Fibroblast of the aortic adventitia (primary cell): ENCODE measurements at places on chromosomes 5 and 9. TPM values are rescaled to one million over a fixed set of nuclear protein-coding genes. Genes with fewer than 3 reads are reported as not detected.
A peak's percentile ranks its signal among the peaks of the same experiment; 100 is the strongest.

Gene F2RL2
- total RNA-seq: 9.8 and 18.6 TPM in 2 replicates

- no peak for DNase-seq
Observed at GRCh38 chr5:124523897-124524296, 222.5 kb downstream of the ZNF608 start.

DNA sequence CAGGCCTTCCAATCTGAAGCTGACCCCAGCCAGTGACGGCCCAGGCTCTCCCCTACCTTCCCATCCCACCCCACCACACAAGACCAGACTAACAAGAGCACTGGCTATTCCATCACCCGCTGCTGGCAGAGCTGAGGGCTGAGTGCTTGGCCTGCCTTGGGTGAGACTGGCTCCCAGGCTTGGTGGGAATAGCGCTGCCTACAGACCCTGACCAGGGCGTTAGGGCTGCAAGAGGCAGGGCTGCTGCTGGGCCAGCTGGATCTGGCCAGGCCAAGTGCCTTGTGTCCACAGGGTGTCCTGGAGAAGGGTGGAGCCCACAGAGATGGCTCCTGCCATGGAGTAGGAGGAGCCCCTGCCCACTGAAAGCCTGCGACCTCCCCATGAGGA is 31.6 kb upstream of the ANGPTL2 start:
- DNase-seq: no peak

GRCh38 chr9:36485647-36486328 is 85.7 kb upstream of the RNF38 start:
- DNase-seq: no peak

DNA sequence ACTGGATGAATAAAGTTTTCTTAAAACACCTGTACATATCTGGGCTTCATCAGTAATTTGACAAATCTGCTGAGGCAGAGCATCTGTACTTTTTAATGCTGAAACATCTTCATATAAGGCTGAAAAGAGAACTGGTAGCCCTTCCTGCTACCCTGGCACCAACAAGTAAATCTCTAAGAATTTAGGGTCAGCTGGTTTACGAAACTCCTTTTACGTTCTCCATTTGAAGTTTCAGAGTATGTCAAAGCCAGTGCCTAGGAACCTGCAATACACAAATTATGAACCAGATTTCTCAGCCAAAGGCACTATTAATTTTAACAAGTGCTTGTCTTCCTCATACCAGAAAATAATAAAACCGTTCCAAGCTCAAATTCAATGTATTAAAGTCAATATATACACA is 3.8 kb downstream of the ZFAND5 start:
- peak; percentile 48 for DNase-seq

DNA sequence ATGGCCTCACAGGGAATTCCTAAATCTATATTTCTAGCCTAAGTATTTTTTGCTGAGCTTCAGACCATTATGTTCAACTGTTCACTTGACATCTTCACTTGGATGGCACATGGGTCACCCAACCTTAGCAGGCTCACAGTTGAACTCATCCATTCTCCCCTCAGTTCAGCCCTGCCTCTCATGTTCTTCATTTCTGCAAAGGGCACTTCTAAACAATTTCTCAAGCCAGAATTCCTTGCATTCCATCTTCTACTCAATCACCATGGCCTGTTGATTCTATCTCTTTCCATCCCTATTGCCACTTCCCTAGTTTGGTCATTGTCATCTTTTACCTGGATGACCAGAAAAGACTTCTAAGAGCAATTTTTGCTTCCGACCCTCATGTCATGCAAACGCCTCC is 7.3 kb upstream of the RGS3 start:
- DNase-seq: peak; percentile 36
